Naive thymus-derived CD8-positive, alpha-beta T cell (primary cell): ENCODE measurements at places on chromosomes 12 and 14. TPM values are rescaled to one million over a fixed set of nuclear protein-coding genes. Genes with fewer than 3 reads are reported as not detected.

The AMDHD1 gene
- 2.2 TPM for total RNA-seq

The PPP4R4 gene
- total RNA-seq = 1.5 TPM

The INHBC gene
- total RNA-seq = 0.19 TPM

The PZP gene
- not detected for total RNA-seq

The KRT78 gene
- not detected for total RNA-seq

The PPP1R1A gene
- total RNA-seq = not detected

The BBOF1 gene
- 4.4 TPM for total RNA-seq

The PTGR2 gene
- 8.7 TPM for total RNA-seq

The PTGDR gene
- total RNA-seq = 0.57 TPM
